ENCODE measurements at places on chromosomes 1 and 21.

- DNase-seq = no peak
Observed at GRCh38 chr1:157894613-157895165, 53.1 kb upstream of the CD5L start.

DNA sequence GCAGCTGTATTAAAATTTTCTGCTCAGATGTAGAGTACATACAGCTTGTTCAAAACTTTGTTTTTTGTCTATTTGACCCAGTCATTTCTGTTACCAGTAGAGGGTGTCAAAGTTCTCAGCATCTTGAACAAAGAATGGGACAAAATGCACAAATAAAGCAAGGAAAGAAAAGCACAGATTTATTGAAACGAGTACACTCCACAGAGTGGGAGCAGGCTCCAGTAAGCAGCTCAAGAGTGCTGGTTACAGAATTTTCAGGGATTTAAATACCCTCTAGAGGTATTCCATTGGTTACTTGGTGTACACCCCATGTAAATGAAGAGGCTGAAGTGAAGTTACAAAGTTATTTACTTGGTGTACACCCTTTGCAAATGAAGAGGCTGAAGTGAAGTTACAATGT, 8.9 kb upstream of the PRMT6 start:
- no peak for DNase-seq

DNA sequence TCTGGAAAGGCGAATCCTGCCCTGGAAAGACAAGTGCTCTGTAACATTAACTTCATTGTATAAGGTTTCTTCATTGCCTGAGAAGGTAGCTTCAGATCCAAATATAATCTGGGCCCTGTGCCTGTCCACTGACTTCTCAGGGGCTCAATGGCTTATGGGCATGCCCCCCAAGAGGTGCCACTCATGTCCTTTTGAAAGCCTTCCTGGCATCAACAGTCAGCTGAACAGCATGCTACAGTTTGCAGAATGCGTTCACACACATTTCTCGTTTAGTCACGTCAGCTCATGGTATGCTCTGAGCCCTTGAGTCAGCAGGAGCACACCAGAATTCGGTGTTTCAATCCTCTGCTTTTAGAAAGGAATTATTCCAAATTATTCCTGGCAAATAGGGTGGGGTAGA, 23.8 kb downstream of the TMCC2 start:
- DNase-seq = no peak

DNA sequence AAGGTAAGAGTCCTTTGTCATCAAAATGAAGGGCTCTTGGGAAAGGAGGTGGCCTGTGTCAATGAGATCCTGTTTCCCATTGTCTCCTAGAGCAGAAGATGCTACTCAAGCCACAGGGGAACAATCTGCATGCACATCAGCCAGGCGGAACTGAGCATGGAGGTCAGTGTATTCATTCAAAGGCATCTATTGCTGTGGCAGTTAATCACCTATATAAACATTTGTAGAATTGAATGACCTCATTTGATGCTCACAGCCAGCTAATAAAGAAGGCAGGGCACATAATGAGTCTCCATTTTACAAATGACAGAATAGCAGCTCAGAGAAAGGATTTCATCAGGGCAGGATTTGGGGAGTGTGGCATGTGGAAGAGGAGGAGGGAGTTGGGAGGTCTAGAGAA, 5.7 kb upstream of the FYB2 start:
- DNase-seq = no peak

- peak; percentile 56 for DNase-seq
Observed at GRCh38 chr1:215082532-215083382, at the start of gene KCNK2. KCNK2 (plus strand) TSS chr1:215082737; CDS start chr1:215083386, 649 bp downstream.

DNA sequence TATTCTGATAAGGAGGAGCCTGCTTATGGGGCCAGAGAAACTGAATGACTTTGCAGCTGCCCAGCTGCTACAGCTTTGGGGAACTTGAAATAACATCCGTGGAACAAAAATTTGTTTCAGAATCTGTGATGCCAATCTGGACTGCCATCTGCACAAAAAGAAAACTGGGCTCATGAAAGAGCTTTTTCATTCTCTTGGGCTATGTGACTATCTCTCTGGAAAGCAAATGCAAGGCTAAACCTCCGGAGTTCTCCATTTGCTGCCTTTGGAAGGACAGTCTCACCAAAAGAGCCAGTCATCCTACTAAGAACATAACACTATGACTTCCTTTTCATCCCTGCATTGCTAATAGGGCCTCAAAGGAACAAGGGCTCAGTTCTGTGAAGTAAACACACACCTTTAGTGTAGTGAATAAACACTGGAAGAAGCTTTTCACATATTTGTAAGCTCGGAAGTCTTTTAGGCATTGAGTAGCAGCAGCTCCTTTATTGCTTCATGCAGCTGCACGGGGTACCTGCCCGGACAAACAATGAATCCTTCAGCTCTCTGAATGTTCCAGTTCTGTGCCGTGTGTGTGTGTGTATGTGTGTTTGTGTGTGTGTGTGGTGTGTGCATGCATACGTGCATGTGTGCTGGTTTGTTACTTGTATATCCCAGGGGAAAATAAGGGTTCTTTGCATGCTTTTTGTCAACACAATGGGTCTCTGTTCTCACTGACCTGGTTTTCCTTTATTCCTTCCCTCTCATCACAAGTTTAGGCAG, 255.5 kb upstream of the SGIP1 start:
- DNase-seq = no peak

DNA sequence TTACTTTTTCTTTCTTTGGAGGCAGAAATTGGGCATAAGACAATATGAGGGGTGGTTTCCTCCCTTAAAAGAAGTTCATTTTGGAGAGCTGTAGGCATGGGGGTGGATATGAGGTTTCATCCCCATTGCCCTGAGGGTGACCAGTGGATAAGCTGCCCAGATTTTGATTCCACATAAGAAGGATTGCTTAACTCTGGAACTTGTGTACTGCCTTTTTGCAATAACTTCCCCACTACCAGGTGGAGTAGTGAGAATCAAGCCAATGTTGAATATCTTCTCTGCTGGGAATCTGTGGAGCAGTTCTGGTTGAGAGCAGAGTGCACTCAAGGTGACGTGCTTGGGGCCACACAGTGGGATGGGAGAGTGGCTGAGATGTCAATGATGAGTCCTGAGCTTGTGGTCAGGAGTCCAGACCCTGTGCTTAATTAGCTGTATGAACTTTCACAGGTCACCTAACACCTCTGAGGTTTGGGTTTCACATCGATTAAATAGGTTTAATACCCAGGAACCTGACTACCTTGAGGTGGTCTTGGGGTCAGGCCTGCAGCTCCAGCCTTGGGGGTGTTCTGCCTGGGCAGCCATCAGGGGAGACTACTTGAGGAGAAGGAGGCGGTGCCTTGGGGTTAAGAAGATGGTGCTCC, 152.9 kb downstream of the FCRL5 start:
- DNase-seq = no peak

- peak; percentile 65 for DNase-seq
Observed at GRCh38 chr1:16189003-16189402, 23.4 kb downstream of the ARHGEF19 start.

GRCh38 chr1:225778337-225778669, 677 bp downstream of the SRP9 start:
- no peak for DNase-seq

DNA sequence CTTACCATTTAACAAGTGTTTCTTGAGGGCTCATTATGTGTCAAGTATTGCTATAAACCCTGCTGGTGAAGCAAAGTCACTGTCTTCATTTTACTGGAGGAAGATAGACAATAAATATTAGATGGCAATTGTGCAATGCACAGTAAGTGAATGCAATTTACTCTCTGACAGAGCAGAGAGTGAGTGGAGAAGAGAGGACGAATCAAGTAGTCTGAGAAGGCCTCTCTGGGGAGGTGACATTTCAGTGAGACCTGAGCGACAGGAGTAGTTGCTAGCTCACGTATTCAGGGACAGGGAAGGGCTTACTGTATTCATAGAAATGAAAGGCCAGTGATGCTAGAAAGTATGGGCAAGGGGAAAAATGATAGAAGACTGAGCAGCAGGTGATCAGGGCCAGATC, 1.2 kb upstream of the NMNAT2 start:
- no peak for DNase-seq

DNA sequence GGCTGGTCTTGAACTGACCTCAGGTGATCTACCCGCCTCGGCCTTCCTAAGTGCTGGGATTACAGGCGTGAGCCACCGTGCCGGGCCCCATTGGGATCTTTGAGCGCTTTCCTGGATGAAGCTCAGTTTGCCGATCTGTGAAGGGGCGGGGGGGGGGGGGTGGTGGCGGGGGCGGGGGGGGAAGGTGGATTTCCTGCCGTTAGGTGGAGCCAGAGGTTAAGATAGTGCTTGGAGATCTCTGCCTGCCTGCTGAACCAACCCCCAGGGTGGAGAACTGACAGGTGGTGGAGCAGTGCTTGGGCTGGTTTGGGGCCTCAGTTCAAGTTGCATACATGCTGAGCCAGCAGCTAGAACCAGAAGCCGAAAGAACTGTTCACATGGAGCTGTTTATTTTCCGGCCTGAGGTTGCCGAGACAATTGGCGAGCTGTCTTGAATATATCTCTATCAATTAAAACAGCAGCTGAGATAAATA, 1.7 kb downstream of the TMCC2 start:
- DNase-seq = peak; percentile 45

DNA sequence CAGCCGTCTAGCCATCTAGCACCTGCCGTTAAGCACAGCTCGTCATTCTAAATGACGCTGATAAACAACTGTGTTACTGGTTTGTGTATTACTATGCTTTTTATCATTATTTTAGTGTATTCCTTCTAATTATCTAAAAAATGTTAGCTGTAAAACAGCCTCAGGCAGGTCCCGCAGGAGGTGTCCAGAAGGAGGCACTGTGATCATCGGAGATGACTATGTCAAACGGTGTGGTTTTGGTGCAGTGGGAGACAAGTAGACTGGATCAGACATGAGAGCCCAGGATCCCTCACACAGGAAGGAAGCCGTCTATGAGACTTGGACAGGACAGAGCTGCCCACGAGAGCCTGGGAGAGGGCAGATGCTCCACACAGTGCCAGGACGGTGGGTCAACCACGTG, 55.3 kb upstream of the COL6A1 start:
- no peak for DNase-seq

DNA sequence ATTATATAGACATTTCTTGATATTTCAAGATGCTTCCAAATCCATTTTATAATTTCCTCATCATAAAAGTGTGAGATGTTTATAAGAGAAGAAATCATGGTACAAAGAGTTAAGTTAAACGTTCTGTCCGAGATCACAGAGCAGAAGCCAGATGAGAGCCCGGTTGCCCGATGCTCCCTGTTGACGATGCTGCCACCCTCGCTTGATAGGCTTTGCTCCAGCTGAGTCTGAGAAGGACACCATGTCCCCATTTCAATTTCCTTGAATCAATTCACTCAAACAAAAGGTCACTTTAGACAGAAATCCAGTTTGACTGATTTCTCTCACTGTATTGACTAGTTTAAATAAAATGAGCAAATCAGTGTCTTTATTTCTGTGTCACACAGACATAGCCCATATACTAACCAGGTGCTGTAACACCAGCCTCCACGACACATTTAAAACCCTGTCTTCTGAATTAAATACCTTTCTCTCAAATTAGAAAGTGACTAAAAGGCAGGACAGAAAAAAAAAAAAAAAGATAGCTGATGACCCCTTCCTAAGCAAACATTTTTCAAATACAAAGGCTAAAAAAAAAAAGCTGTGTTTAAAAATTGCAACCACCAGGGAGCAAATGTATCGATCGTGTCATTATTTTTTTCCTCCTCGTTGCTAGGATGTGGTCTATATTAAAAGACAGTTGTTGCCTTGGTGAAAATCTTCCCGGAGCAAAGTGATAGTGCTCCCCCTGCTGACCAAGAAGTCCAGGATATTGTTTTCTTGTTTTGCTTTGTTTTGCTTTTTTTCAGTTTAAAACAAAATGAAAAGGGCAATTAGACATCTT, 35.2 kb downstream of the DNASE2B start:
- DNase-seq = peak; percentile 76
